CD4-positive, alpha-beta memory T cell (primary cell): ENCODE measurements at places on chromosomes 5 and 9. TPM values are rescaled to one million over a fixed set of nuclear protein-coding genes. Genes with fewer than 3 reads are reported as not detected.

MCC gene
- total RNA-seq = 11.2 TPM

ZNF354C gene
- total RNA-seq = 11.2 TPM

ZFP2 gene
- 2.4 TPM for total RNA-seq

HK3 gene
- 1.5 TPM for total RNA-seq

C5 gene
- total RNA-seq = 1.9 TPM

LIFR gene
- total RNA-seq = 0.42 TPM

LECT2 gene
- not detected for total RNA-seq

HTR1A gene
- total RNA-seq = not detected

HDHD3 gene
- total RNA-seq = 32.8 TPM

PCDHB8 gene
- not detected for total RNA-seq

SLC46A2 gene
- total RNA-seq = not detected

GADD45G gene
- total RNA-seq = 2.9 TPM

ANKRD31 gene
- total RNA-seq = 0.73 TPM

CA9 gene
- not detected for total RNA-seq

S1PR3 gene
- total RNA-seq = not detected

GLRA1 gene
- not detected for total RNA-seq

CRHBP gene
- not detected for total RNA-seq

TMEM174 gene
- total RNA-seq = not detected

EDIL3 gene
- total RNA-seq = not detected

NRG2 gene
- 0.17 TPM for total RNA-seq
